ENCODE measurements at places on chromosomes 6 and 20.
A peak's percentile ranks its signal among the peaks of the same experiment; 100 is the strongest.

GRCh38 chr6:26271668-26272024 lies 93.4 kb upstream of the BTN3A2 start:
- DNase-seq, result no peak

- DNase-seq, result no peak
These were observed 197.2 kb upstream of the GGTLC1 start for GRCh38 chr20:24185791-24186190.

DNA sequence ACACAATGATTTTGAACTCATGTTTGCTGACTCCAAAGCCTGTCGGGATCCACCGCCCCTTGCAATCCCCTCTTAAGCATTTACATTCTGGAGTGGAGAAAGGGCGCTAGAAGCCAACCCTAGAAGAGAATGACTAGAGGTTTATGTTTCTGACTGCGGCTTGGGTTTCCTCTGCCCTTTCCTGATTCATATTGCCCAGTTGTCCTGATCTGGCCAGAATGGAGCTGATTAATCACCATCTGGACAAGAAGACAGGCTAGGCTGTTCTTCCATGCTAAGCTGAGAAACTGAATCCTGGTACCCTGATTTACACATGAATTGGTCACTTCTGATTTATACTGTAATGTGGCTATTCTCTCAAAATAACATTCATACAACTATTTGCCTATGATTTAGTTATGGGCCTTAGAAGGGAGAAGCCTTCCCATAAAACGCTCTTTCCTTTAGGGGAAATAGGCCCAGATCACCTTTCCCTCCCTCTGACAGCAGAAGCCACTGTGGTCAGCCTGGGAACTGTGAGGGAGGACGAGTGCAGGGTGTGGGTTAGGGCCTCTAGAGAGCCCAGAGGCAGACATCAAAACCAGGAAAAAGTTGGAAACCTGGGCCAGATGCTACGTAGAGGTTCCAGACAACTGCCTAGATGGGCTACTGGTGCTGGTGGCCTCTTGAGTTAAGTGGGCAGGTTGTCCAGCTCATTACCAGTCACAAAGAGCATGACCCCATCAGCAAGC lies 199.2 kb upstream of the PRDM1 start:
- DNase-seq, result no peak

GRCh38 chr6:149723771-149724417 lies 6.0 kb upstream of the LATS1 start:
- peak; percentile 66 for DNase-seq

DNA sequence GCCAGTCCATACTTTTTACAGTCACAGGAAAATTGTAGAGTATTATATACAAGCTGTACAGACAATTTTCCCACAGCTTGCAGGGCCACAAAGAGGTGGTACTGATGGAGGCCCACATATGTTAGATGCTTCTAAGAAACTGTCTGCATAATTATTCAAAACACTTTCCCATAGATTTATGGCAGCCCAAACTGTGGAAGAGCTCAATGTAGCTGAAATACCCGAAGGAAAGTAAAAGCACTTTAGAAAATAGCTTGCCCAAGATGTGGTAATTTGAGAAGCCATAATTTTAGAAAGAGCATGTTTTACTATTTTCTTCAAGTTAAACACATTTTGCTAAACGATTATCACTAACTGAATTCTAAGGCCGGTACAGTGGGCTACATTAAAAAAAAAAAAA lies 36.9 kb downstream of the GMDS start:
- no peak for DNase-seq

- DNase-seq, result no peak
These were observed 267.0 kb downstream of the DLL1 start for GRCh38 chr6:170023620-170024521.

DNA sequence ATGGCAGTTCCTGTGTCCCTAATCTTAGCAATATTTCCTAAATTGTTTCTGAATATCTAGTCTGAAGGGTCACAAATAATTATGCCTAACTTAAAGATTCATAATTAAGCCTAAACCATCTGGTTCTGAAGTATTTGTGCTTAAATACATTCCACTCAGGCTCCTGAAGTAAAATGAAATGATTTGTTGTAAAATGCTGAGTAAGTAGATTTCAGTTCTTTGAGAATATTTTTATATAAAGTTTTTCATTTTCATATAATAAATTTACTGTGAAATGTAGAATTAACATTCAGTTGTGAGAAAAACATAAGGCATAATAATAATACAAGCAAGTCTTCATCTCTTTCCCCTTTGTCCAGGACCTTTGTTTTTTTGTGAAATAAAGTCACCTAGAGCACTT lies 330.6 kb upstream of the IMPG1 start:
- no peak for DNase-seq

DNA sequence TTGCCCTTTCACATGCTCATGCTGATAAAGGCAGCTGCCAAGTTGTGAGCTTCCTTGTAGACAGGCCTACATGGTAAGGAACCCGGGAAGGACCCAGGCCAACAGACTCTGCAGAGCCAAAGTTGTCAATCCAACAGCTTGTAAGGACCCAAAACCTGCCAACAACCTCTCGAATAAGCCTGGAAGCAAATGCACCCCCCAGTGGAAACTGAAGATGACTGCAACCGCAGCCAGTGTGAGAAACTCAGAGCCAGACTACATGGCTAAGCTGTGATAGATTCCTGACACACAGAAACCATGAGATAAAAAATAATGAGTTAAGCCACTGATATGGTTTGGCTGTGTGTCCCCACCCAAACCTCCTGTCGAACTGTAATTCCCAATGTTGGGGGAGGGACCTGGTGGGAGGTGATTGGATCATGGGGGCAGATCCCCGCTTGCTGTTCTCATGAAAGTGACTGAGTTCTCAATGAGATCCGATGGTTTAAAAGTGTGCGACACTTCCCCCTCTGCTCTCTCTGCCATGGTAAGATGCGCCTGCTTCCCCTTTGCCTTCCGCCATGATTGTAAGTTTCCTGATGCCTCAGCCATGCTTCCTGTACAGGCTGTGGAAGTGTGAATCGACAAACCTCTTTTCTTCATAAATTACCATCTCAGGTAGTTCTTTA lies 18.8 kb upstream of the CLPSL2 start:
- peak; percentile 57 for DNase-seq

GRCh38 chr6:95328231-95328630 lies 249.1 kb upstream of the MANEA start:
- no peak for DNase-seq

- DNase-seq, result no peak
These were observed 9.5 kb upstream of the SNAP25 start for GRCh38 chr20:10209091-10209490.

DNA sequence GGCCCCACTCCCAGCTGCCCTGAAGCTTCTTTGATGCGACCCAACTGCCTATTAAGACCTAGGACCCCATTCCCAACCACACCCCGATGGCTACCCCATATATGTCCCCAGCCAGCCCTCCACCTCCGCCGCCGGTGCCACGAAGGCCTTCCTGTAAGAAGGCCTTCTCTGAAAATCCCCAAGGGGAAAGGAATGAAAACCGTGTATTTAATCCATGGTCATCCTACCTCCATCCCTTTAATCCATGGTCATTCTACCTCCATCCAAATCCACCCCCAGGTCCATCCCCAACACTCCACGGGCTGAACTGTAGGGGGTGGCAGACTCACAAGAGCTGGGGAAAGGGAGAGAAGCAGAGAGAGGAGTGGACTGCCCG lies 545 bp upstream of the VSX1 start:
- DNase-seq, result no peak

GRCh38 chr6:5996714-5997419 lies 9.9 kb downstream of the NRN1 start:
- DNase-seq, result no peak

DNA sequence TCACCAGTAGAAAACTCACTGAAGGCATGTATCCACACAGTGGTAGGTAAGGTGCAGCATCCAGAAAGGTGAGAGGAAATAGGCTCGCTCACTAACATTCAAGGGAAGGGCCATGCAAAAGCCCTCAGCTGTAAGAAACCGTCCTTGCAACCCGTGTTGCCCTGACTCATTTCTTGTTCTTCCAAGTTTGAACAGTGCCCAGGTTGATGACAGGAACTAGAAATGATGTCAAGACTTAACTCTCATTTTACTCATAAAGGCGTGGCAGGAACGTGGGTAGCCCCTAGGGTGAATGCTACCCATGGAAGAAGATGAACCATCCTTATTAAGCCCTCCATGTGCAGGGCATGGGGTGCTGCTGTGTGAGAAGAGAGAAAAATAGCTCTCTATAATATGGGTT lies 187.6 kb downstream of the CD83 start:
- DNase-seq, result peak; percentile 30

Measured in activated CD4-positive, alpha-beta T cell treated with anti-CD3 and anti-CD28 coated beads, Interleukin-2, Interleukin-6, amounts not matched to agents 100 ng/mL and 50 ng/mL, durations not matched to agents 16 hours and 8 hours (primary cell).